ENCODE measurements at places on chromosomes 11 and 22. TPM values are rescaled to one million over a fixed set of nuclear protein-coding genes. Genes with fewer than 3 reads are reported as not detected.

DNA sequence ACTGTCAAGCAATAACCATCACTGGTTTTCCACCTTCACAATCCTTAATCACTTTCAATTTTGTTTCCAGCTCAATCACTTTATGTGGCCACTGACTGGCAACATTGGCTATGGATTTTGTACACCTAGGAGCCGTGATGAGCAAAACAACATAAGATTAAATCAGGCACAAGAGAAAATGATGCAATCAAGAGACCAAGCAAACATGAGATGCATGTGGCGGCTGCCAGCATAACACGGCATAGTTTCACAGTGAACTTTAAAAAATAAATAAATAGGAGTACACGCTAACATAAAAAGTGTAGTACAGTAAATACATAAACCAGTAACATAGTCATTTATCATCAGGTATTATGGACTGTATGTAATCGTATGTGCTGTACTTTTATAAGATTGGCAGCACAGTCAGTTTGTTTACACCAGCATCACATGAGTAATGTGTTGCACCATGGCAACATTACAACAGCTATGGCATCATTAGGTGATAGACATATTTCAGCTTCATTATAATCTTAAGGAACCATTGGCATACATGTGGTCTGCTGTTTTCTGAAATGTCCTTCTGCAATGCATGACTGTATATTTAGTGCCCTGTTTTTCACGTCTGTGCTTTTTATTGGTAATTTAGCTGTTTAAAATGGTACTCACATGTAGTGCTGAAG is 83.3 kb upstream of the PRDM11 start:
- DNase-seq: no peak

DNA sequence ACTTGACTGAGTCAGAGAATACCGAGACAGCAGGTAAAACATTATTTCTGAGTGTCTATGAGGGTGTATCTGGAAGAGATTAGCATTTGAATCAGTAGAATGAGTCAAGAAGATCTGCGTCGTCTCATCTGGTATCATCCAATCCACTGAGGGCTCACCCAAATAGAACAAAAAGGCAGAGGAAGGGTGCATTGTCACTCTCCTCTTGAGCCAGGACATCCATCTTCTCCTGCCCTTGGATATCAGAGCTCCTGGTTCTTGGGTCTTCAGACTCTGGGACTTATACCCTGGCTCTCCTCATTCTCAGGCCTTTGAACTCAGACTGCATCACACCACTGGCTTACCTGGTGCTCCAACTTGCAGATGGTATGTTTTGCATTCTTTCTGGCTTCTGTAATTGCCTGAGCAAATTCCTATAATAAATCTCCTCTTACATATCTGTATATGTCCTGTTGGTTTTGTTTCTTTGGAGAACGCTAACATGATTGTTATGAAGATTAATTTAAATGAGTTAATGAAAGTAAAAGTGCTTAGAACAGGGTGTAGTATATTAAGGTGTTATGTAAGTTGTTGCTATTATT is 49.3 kb downstream of the ME3 start:
- no peak for DNase-seq

DNA sequence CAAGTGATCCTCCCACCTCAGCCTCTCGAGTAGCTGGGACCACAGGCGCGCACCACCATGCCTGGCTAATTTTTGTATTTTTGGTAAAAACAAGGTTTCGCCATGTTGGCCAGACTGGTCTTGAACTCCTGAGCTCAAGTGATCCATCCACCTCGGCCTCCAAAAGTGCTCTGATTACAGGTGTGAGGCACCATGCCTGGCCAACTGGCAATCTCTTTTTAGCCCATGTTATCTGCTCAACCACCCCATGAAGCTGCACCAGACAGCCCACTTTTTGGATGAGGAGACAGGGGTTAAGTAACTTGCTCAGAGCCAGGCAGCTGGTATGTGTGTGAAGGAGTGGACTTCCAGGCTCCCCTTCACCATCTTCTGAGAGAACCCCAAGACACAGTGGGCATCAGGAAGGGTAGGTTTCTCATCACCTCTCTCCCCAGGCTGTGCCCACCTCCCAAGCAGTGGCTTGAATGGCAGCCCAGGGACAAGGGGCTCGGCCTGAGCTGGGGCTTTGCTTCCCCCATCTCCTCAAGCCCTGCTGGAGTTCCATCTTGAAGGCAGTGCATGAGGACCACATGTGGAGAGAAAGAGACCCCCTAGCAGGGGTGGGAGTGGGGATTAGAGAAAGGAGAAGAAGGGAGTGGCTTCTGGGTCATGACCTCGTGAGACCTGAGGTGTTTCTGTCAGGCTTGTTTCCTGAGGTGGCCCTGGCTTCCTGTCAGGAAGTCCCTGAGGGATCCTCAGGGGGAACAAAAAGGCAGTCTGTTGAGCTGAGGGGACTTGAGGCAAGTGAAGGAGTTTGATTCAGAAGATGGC is 87.5 kb upstream of the PARVA start:
- no peak for DNase-seq

DNA sequence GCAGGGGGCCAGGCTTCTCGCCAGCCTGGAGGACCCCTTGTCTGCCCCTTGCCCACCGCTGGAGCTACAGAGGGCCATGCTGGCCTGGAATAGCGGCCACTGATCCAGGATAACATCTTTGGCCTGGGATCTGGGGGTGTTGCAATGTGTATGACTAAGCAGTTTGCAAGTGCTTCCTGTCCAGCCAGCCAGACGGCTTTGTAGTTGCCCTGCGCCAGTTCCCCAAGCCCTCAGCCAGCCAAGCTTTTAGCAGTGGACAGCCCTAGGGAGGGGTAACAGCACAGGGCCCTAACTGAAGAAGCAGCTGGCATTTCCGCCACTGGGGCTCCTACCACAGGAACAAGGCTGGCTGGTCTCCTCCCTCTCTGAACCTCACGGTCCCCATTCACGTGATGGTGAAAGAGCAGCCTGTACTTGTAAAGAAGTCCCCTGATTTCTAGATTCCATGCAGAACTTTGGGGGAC is 32.1 kb downstream of the UQCR10 start:
- no peak for DNase-seq

GRCh38 chr11:125910226-125910849 is 6.0 kb downstream of the DDX25 start:
- DNase-seq: no peak

DNA sequence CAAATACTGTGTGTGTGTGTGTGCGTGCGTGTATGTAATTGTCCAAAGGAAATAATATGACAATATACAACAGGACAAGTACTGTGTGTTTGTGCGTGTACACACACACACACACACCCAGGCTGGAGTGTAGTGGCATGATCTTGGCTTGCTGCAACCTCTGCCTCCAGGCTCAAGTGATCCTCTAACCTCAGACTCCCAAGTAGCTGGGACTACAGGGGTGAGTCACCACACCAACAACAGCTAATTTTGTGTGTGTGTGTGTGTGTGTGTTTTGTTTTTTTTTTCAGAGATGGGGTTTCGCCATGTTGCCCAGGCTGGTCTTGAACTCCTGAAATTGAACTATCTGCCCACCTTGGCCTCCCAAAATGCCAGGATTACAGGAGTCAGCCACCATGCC is 61.5 kb downstream of the NUP98 start:
- DNase-seq: no peak

The CD6 gene
- total RNA-seq: 0.39 TPM
